ENCODE measurements at places on chromosomes 1 and 21. TPM values are rescaled to one million over a fixed set of nuclear protein-coding genes. Genes with fewer than 3 reads are reported as not detected.

IQCC gene
- 1.5 TPM for total RNA-seq

PYHIN1 gene
- not detected for total RNA-seq

RGS7 gene
- total RNA-seq, result 1.1 TPM

PRDM16 gene
- 3.9 TPM for total RNA-seq

RIPPLY3 gene
- 0.17 TPM for total RNA-seq

FHL3 gene
- total RNA-seq, result 8.4 TPM

PLA2G2C gene
- total RNA-seq, result not detected

CA14 gene
- total RNA-seq, result 2.4 TPM

OR14K1 gene
- not detected for total RNA-seq

GRCh38 chr1:235006816-235007215 lies 121.8 kb downstream of the TOMM20 start:
- no peaks in the 10 kb centered on the region for H3K4me1 ChIP-seq
- H3K36me3 ChIP-seq, result no peaks in the 10 kb centered on the region

- H3K36me3 ChIP-seq, result no peaks in the 10 kb centered on the region
- peaks cover 12% of the 10 kb centered on the region for H3K4me1 ChIP-seq
- no peaks in the 10 kb centered on the region for H3K27me3 ChIP-seq
- H3K27ac ChIP-seq, result peak overlapping the region; percentile 78
- no peak for DNase-seq
Measured at GRCh38 chr21:41615613-41616012, 107.7 kb upstream of the TMPRSS2 start.

GRCh38 chr1:117600325-117600943 lies 5.4 kb upstream of the TENT5C start:
- no peak overlapping the region for H3K27ac ChIP-seq
- no peaks in the 10 kb centered on the region for H3K4me1 ChIP-seq

DNA sequence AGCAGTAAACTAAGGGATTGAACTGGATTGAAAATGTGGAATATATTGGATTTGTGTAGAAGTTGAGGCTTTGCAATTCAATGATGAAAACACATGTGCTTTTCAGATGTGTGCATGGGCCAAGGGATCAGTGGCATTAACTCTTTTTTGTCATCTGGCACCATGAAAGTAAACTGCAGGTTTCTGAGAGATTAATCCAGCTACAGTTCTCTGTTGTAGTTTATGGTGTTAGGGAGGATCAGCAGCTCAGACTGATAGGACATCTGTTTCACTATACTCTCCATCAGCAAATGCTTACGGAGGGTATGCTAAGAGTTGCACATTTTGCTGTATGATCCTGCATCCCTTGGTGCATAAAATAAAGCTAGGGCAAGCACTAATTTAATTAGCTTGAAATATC lies 82.6 kb downstream of the C1orf21 start:
- H3K36me3 ChIP-seq, result no peaks in the 10 kb centered on the region
- no peaks in the 10 kb centered on the region for H3K27me3 ChIP-seq
- H3K27ac ChIP-seq, result no peak overlapping the region
- no peak for DNase-seq
- no peaks in the 10 kb centered on the region for H3K4me1 ChIP-seq

GRCh38 chr1:31712630-31713029 lies 8.8 kb upstream of the COL16A1 start:
- H3K27ac ChIP-seq, result peak overlapping the region; percentile 98
- no peaks in the 10 kb centered on the region for H3K27me3 ChIP-seq
- peaks cover 40% of the 10 kb centered on the region for H3K4me1 ChIP-seq
- no peak overlapping the region for H3K4me3 ChIP-seq

GRCh38 chr1:102174259-102174863 lies 177.6 kb upstream of the OLFM3 start:
- H3K4me1 ChIP-seq, result no peaks in the 10 kb centered on the region
- no peaks in the 10 kb centered on the region for H3K36me3 ChIP-seq
- no peak overlapping the region for H3K4me3 ChIP-seq
- no peak overlapping the region for H3K27ac ChIP-seq
- DNase-seq, result peak; percentile 39
- H3K27me3 ChIP-seq, result no peaks in the 10 kb centered on the region

- no peak overlapping the region for H3K27ac ChIP-seq
- no peaks in the 10 kb centered on the region for H3K36me3 ChIP-seq
- no peak overlapping the region for H3K4me3 ChIP-seq
Measured at GRCh38 chr1:214349008-214349407, 68.0 kb downstream of the SMYD2 start.

GRCh38 chr1:35223084-35223630 lies 30.2 kb upstream of the SFPQ start:
- DNase-seq, result no peak
- peaks cover 14% of the 10 kb centered on the region for H3K4me1 ChIP-seq
- peak overlapping the region; percentile 66 for H3K27ac ChIP-seq
- no peaks in the 10 kb centered on the region for H3K27me3 ChIP-seq
- no peaks in the 10 kb centered on the region for H3K36me3 ChIP-seq
- no peak overlapping the region for H3K4me3 ChIP-seq

GRCh38 chr1:22500058-22500457 lies 48.4 kb downstream of the ZBTB40 start:
- H3K27me3 ChIP-seq, result no peaks in the 10 kb centered on the region
- H3K27ac ChIP-seq, result no peak overlapping the region
- H3K36me3 ChIP-seq, result no peaks in the 10 kb centered on the region
- peaks cover 32% of the 10 kb centered on the region for H3K4me1 ChIP-seq
- no peak for DNase-seq

- H3K4me1 ChIP-seq, result no peaks in the 10 kb centered on the region
- no peaks in the 10 kb centered on the region for H3K36me3 ChIP-seq
- H3K27me3 ChIP-seq, result no peaks in the 10 kb centered on the region
- H3K27ac ChIP-seq, result no peak overlapping the region
- no peak overlapping the region for H3K4me3 ChIP-seq
Measured at GRCh38 chr1:69679965-69680364, 112.2 kb downstream of the LRRC7 start.

GRCh38 chr1:199265319-199265718 lies 626.5 kb downstream of the PTPRC start:
- no peak for DNase-seq
- no peak overlapping the region for H3K27ac ChIP-seq
- H3K4me3 ChIP-seq, result no peak overlapping the region
- H3K4me1 ChIP-seq, result no peaks in the 10 kb centered on the region
- H3K27me3 ChIP-seq, result no peaks in the 10 kb centered on the region

GRCh38 chr1:198883184-198883583 lies 244.3 kb downstream of the PTPRC start:
- no peaks in the 10 kb centered on the region for H3K4me1 ChIP-seq
- no peak for DNase-seq
- H3K36me3 ChIP-seq, result no peaks in the 10 kb centered on the region
- no peak overlapping the region for H3K27ac ChIP-seq

DNA sequence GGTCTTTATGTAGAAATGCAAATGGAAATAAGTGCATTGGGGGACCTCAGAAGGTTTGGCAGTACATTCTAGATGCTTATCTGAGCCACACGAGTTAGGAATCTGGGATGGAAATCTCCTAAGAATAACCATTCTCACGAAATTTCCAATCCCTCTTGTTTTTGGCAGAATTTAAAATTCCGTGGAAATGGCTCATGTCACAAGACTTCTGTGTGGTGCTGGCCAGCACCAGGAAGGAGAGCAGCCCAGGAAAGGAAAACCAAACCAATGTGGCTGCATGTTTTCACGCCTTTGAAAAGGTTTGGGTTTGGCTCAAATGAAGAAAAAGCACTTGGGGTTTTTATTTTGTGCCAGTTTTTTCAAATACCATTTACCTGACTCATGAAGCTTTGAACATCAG lies 80.1 kb upstream of the KCNK2 start:
- no peaks in the 10 kb centered on the region for H3K36me3 ChIP-seq
- no peak overlapping the region for H3K4me3 ChIP-seq
- no peak overlapping the region for H3K27ac ChIP-seq
- peaks cover 4% of the 10 kb centered on the region for H3K4me1 ChIP-seq
- DNase-seq, result no peak

- no peaks in the 10 kb centered on the region for H3K36me3 ChIP-seq
- no peaks in the 10 kb centered on the region for H3K27me3 ChIP-seq
- no peak for DNase-seq
- H3K4me1 ChIP-seq, result peaks cover 5% of the 10 kb centered on the region
Measured at GRCh38 chr1:171087896-171088295, 2.8 kb upstream of the FMO3 start.

DNA sequence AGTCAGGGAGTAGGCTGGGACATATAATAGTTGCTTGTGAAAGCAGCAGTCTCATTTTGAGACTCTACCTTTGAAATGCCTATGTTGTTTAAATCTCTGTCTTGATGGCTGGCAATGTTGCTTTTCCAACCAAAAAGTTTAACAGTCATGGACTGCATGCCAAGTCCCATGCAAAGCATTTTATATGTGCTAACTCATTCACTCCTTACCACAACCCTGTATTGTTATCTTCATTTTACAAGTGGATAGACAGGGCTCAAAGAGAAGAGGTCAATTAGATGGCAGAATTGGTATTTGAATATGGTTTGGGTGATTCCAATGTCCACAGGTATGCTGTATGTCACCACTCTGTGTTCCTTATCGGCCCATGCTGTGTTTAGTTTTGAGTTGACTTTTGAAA lies 331.4 kb upstream of the USP24 start:
- peaks cover 16% of the 10 kb centered on the region for H3K4me1 ChIP-seq
- H3K27ac ChIP-seq, result peak overlapping the region; percentile 34
- no peaks in the 10 kb centered on the region for H3K36me3 ChIP-seq
- DNase-seq, result no peak
- no peak overlapping the region for H3K4me3 ChIP-seq

DNA sequence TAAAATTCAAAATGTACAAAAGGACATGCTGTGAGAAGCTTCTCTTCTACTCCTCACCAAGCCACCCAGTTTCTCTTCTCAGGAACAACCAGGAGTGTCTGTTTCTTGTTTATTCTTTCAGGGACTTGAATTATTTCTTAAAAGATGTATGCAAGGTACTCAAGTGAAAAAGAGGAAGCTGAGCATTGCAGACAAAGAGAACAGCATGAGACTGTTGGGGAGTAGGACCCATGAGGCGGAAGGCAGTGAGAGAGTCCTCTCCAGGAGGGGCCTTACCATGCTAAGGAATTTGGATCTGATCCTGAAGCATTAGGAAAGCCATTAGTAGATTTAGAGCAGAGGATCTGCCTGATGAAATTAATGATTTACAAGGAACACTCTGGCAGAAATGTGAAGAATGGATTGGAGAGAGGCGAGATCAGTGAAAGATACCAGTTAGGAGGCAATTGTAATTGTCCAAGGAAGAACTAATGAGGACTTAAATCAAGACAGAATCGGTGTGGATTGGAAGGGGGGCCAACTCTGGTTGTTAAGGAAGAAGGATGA lies 14.7 kb upstream of the SSX2IP start:
- DNase-seq, result no peak
- H3K36me3 ChIP-seq, result no peaks in the 10 kb centered on the region

DNA sequence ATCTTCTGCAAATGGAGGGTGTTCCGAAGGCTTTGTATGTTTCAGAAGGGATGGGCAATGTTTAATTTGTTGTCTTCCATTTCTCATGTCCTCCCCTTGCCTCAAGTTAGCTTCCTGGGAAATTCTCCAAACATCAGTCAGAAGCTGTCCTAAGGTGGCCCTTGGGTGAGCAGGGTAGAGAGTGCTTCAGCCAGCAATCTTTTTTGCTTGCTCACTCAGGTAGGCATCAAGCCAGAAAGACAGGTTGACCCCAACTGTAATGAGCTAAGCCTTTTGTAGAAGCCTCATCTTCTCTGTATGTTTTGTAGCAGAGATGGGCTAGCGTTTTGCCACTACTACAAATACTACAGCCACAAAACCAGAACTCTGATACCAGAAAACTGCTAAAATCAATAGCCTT lies 321.5 kb upstream of the FAM78B start:
- no peaks in the 10 kb centered on the region for H3K36me3 ChIP-seq
- H3K4me1 ChIP-seq, result no peaks in the 10 kb centered on the region
- DNase-seq, result no peak
- no peak overlapping the region for H3K27ac ChIP-seq

- H3K4me1 ChIP-seq, result peaks cover 36% of the 10 kb centered on the region
- no peaks in the 10 kb centered on the region for H3K36me3 ChIP-seq
- no peak for DNase-seq
Measured at GRCh38 chr1:29470788-29471119, 234.4 kb downstream of the PTPRU start.

DNA sequence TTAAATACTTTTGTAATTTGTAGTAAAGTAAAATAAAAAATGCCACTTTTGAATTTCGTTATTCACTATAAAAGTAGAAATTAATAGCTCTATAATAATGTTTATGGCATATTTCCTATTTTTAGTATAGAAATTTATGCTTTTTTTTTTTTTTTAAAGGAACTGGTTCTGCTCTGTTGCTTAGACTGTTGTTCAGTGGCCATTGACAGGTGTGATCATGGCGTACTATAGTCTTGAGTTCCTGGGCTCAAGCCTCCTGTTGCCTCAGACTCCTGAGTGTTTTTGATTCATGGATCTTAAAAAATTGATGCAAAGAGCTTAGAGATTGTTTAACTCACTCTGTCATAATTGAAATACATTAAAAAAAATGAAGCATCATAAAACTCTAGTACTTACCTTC lies 53.6 kb downstream of the RPS6KC1 start:
- H3K27me3 ChIP-seq, result no peaks in the 10 kb centered on the region
- no peak for DNase-seq
- H3K4me3 ChIP-seq, result no peak overlapping the region
- H3K36me3 ChIP-seq, result no peaks in the 10 kb centered on the region
- H3K27ac ChIP-seq, result no peak overlapping the region

GRCh38 chr1:43007377-43008114 lies 48.9 kb upstream of the SLC2A1 start:
- H3K27ac ChIP-seq, result peak overlapping the region; percentile 96
- no peaks in the 10 kb centered on the region for H3K36me3 ChIP-seq
- peak; percentile 84 for DNase-seq
- H3K27me3 ChIP-seq, result no peaks in the 10 kb centered on the region
- peaks cover 31% of the 10 kb centered on the region for H3K4me1 ChIP-seq

DNA sequence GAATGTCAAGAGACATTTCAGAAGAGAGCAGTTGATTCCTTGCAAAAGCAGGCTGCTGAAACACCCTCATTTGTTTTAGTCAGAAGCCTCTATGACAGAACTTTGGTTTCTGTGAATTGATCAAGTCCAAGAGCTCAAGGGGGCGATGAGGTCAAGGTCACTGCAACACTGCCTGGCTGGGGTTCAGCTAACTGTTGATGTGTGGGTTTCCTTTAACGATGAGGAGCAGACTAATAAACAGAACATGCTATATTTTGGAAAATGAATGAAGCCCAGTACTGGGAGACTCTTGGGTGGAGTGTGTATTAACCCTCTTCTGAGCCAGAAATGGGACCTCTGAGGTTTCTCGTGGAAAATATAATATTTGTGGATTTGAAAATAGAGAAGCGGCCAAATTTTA lies 109.3 kb downstream of the ZC3H11B start:
- DNase-seq, result no peak
- no peaks in the 10 kb centered on the region for H3K27me3 ChIP-seq
- H3K27ac ChIP-seq, result no peak overlapping the region
- no peaks in the 10 kb centered on the region for H3K36me3 ChIP-seq
- H3K4me3 ChIP-seq, result no peak overlapping the region
